Activated gamma-delta T cell (primary cell): ENCODE measurements at places on chromosomes 2 and 18.

DNA sequence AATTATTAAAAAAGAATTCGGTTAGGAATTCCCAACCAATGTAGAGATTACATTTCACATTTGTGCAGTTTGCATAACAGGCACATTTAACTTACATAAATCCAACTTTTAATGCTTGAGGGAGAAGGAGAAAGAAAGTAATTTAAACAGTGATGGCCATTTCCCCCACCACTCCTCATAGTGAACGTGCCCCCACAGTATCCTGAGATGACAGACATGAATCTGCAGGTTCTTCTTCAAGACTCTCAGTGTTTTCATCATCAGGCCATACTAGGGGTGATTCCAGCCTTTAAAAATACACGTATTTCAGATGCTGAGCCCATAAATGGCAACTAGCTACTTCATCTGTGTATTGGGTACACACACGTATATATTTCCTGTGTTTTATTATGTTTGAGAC is 51.3 kb upstream of the WIPF1 start:
- DNase-seq: no peak

DNA sequence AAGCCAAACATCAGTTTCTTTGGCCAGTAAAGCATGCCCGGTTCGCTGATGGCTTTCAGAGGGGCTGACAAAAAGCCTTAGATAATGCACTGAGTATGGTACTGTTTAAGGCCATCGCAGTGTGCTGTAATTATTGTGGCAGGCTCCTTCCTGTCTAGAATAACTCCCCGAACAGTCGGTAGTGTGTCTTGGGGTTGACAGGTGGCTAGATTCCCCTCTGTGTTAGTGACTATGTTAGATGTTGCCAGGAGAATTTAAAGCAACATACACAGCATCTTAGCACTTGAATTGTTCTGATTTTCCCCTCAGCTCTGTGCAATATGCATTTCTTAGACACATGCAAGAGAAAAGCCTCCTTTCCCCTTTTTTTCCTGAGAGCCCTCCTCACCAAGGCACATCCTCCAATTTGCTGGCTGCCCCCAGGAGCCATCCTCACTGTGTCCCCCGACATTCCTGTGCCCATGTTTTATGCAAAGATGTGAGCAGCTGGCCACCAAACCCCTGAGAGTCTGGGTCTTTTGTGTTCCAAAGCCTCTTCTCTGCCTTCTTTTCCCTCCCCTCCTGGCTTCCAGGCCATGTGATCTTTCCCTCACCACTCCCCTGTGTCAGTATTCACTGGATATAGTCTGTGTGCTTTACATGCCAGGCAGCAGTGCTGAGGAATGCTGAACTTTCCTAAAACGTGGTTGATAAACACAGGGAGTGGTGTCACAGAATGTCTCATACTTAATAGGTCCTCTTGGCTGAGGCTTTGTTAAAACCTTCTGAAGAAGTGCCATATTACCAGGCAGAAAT is 331.5 kb downstream of the HRH4 start:
- no peak for DNase-seq

DNA sequence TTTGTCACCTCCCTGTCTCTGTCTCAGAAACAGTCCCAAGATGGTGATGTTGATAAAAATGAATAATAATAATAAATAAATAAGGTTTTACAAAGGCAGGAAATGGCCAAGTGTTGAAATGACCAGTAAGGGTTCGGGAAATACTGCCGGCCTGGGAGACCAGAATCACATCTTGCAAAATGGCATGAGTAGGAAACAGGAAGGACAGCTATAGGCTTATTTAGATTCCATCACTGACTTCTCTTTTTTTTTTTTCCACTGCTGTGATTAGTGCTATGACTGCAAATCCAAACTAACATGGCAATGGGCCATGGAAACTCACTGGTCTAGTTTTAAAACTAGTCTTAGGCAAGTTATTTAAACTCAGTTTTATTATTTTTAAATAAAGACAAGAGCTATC is 60.6 kb downstream of the SCN1A start:
- no peak for DNase-seq

DNA sequence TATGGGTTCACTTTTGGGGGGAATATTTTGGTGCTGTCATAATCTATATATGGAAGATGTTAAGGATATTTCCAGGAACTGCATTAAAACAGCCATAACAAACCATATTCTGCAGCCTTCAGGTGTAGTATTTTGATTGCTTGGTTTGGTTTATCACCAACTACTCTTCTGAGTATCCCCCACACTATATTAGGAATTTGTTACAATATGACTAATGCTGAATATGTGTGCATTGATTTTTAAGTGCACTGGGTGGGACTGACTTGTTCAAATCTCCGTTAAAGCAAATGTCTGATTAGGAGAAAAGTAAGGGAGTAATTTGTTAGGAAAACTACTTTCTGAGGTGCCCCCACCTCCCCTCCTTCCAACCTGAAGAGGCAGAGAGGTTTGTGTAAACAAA is 47.7 kb downstream of the SPTBN1 start:
- DNase-seq: no peak

GRCh38 chr18:58183226-58183625 is 139.2 kb downstream of the NEDD4L start:
- no peak for DNase-seq

GRCh38 chr2:164794016-164794415 is 47.6 kb downstream of the COBLL1 start:
- no peak for DNase-seq
